ENCODE measurements at places on chromosomes 3 and 15.

GRCh38 chr3:134441321-134441720 is 44.5 kb downstream of the ANAPC13 start:
- DNase-seq, result no peak

- DNase-seq, result no peak
These were observed 267.7 kb downstream of the CHL1 start for GRCh38 chr3:464255-464654.

DNA sequence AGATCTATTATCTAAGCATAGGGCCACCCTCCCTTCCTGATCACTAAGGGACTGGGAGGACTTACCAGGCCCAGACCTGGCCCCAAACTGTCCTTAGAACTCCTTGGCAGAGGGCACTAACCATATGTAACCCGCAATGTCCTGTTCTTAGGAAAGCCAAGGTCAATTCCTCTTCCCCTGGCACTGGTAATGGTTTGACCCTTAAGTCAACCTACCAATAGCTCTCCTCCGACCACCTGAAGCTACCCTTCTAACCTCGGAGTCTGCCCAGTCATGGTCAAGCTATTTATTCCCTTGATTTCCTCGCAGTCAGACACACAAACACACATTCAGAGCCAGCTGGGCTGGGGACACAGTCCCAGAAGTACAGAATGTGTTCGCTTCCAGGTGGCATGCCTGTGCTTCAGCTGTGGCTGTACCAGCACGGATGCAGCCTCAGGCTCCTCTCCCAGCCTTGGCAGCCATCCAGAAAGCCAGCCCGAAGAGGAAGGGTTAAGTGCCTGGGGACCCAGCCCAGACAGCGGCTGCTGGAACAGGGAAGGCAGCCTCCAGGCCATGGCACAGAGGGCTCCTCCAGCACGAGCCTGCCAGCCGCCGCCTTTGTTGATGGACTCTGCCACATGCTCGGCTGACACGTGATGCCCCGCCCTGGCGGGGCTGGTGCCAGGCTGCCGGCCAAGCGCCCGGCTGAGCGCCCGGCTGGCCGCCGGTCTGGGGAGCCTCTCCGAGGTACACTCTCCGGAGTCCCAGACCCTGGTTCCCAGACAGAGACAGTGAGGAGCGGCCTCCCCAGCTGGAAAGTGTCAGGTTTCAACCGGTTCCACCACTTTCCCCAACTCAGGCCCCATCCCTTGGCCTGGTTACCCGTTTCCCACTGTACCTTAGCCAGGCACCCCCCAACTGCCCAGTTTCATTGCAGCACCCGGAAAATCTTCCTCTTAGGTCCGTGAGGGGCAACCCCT is 5.5 kb downstream of the BMF start:
- peak; percentile 84 for DNase-seq

DNA sequence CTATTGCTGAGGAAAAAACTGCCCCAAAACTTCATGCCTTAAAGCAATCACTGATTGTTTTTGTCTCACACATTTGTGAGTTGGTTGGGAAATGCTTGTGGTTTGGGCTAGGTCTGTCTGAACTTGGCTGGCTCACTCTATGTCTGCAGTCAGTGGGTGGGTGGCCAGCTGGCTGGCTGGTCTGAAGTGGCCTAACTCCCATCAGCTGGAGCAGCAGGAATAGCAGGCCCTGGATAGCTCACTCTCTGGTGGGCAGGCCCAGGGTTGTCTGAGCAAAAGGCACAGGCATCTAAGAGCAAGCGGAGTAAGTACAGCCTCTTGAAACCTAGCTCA is 37.7 kb upstream of the PRR20G start:
- DNase-seq, result no peak

- no peak for DNase-seq
These were observed 238.5 kb downstream of the NSUN3 start for GRCh38 chr3:94301366-94301765.
